ENCODE measurements at places on chromosomes 12 and 14. TPM values are rescaled to one million over a fixed set of nuclear protein-coding genes. Genes with fewer than 3 reads are reported as not detected.

GRCh38 chr14:69291891-69292561 is 32.1 kb downstream of the GALNT16 start:
- no peaks in the 10 kb centered on the region for H3K27me3 ChIP-seq
- H3K27ac ChIP-seq = no peak overlapping the region
- H3K4me1 ChIP-seq = peaks cover 3% of the 10 kb centered on the region
- no peaks in the 10 kb centered on the region for H3K36me3 ChIP-seq

- no peak overlapping the region for H3K27ac ChIP-seq
- no peak overlapping the region for H3K4me3 ChIP-seq
- H3K27me3 ChIP-seq = no peaks in the 10 kb centered on the region
Measured at GRCh38 chr12:106769546-106769945, 4.9 kb upstream of the RIC8B start.

DNA sequence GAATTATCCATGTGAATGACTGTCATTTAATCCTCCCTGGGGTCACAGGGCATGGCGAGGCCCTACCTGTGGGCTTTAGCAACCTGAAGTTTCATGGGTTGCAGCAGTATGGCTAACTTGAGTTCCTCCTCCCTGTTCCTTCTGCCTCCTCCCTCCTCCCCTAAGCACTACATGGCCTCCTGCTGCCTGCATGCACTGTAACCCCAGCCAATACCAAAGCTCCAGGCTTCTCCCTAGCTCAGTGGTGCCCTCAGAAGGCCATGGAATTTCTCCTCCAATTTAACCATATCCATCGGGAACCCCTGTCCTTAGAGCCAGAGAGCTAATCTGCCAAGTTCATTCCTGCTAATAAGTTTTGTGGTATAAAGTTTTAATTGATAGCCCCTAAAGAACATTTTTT is 95.1 kb downstream of the NT5DC3 start:
- H3K27me3 ChIP-seq = peaks cover 2% of the 10 kb centered on the region
- no peak for DNase-seq
- H3K4me1 ChIP-seq = no peaks in the 10 kb centered on the region

DNA sequence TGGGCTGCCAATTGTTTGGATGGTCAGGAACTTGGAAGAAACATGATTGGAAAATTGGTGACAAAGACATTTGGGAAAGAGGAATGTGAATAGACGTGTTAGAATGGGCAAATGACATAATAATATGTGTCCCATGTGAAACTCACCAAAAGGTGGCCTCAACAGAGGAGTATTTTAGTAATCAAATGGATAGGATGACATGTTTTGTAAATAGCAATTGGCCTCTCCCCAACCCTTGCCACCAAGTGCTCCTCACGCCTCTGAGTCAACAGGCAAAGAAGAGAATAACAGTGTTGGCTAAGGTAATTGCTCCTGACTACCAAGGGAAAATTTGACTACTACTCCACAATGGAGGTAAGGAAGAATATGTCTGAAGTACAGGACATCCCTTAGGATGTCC is 81.4 kb downstream of the ATXN7L3B start:
- no peak overlapping the region for H3K4me3 ChIP-seq
- H3K36me3 ChIP-seq = no peaks in the 10 kb centered on the region
- H3K4me1 ChIP-seq = no peaks in the 10 kb centered on the region
- H3K27me3 ChIP-seq = no peaks in the 10 kb centered on the region
- no peak overlapping the region for H3K27ac ChIP-seq

GRCh38 chr14:89507926-89508460 is 91.0 kb upstream of the FOXN3 start:
- DNase-seq = peak; percentile 62
- H3K4me1 ChIP-seq = peaks cover 19% of the 10 kb centered on the region
- H3K36me3 ChIP-seq = no peaks in the 10 kb centered on the region
- no peaks in the 10 kb centered on the region for H3K27me3 ChIP-seq

GRCh38 chr14:95876761-95877538 is at the start of gene TUNAR:
Gene TUNAR, plus strand, starts transcription at chr14:95876832.
- H3K4me1 ChIP-seq = no peaks in the 10 kb centered on the region
- H3K27ac ChIP-seq = no peak within 1 kb of the TSS
- DNase-seq = peak; percentile 23
- H3K36me3 ChIP-seq = no peaks in the 10 kb centered on the region
- H3K27me3 ChIP-seq = peaks cover 5% of the 10 kb centered on the region

GRCh38 chr12:39538679-39539104 is 80.9 kb downstream of the ABCD2 start:
- no peaks in the 10 kb centered on the region for H3K36me3 ChIP-seq
- H3K4me3 ChIP-seq = no peak overlapping the region
- H3K27me3 ChIP-seq = no peaks in the 10 kb centered on the region
- no peak for DNase-seq
- H3K4me1 ChIP-seq = no peaks in the 10 kb centered on the region

- peak overlapping the region; percentile 57 for H3K27ac ChIP-seq
- peak; percentile 92 for DNase-seq
- H3K4me1 ChIP-seq = peaks cover 2% of the 10 kb centered on the region
- H3K36me3 ChIP-seq = no peaks in the 10 kb centered on the region
- H3K27me3 ChIP-seq = no peaks in the 10 kb centered on the region
Measured at GRCh38 chr14:31229638-31230572, 22.3 kb upstream of the HECTD1 start.

DNA sequence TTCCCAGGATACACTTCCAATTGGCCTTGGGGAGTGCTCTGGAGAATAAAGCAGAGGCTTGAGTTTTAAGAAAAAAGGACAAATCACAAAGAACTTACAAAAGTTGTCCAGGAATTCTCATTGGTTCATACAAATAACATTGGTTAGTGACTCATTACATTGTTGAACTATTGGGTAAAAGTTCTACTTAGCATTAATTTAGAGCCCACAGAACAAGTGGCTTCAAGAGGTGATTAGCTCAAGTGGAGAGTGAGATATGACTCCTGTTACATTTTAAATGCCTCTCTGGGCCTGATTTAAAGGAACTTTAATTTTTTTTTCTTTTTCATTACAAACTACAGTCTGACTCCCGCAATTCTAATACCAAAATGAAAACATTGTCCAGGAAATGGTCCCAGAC is 72.9 kb downstream of the ASCL4 start:
- no peak overlapping the region for H3K4me3 ChIP-seq
- peaks cover 27% of the 10 kb centered on the region for H3K27me3 ChIP-seq
- DNase-seq = peak; percentile 6
- no peaks in the 10 kb centered on the region for H3K36me3 ChIP-seq

The PIWIL1 gene
- not detected for total RNA-seq

DNA sequence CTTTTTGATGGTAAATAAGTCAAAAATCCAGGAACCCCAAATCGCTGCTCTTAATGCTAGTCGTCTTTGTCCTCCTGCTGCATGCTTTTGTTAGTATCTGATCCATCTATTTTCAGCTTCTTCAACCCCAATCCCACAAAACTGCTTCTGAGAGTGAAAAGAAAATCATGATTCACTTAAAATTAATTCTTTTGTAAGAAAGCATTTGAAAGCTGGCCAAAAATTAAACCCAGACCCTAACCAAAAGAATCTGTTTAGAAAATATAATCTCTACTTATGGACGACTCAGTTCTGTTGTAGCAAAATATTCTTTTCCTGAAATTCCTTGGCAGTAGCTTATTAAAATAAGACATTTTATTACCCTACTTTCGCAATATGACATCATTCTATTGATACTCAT is 443.6 kb upstream of the SYT1 start:
- no peak overlapping the region for H3K4me3 ChIP-seq
- H3K27me3 ChIP-seq = no peaks in the 10 kb centered on the region
- no peaks in the 10 kb centered on the region for H3K36me3 ChIP-seq
- peak; percentile 19 for DNase-seq
- no peaks in the 10 kb centered on the region for H3K4me1 ChIP-seq
- no peak overlapping the region for H3K27ac ChIP-seq

The SUSD6 gene
- total RNA-seq = 5.6 TPM

- peak; percentile 8 for DNase-seq
- no peaks in the 10 kb centered on the region for H3K4me1 ChIP-seq
- H3K4me3 ChIP-seq = no peak overlapping the region
- H3K27ac ChIP-seq = no peak overlapping the region
Measured at GRCh38 chr12:125604976-125605375, 539.7 kb downstream of the AACS start.

- H3K4me1 ChIP-seq = no peaks in the 10 kb centered on the region
- H3K36me3 ChIP-seq = no peaks in the 10 kb centered on the region
- no peak overlapping the region for H3K4me3 ChIP-seq
- H3K27ac ChIP-seq = no peak overlapping the region
- H3K27me3 ChIP-seq = no peaks in the 10 kb centered on the region
Measured at GRCh38 chr12:104201238-104202001, 14.2 kb upstream of the TXNRD1 start.

DNA sequence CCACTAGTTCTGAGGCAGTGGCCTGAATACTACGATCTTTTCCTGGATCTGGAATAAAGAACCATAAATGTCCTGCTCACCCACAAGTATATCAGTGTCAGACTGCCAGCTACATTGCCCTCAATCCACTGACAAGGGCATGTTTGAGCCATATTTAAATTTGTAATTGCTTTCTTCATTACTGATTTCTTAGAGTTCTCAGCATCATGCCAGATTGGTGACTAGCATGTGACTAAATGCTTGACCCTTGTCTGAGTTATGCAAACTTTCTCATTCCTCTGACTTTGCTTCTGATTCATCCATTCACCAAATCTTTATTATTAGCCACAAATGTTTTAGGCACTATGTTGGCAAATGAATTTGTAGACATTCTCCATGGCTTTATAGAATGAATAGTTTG is 143.6 kb upstream of the SLC16A7 start:
- no peaks in the 10 kb centered on the region for H3K27me3 ChIP-seq
- no peak overlapping the region for H3K4me3 ChIP-seq
- H3K27ac ChIP-seq = peak overlapping the region; percentile 60
- peaks cover 10% of the 10 kb centered on the region for H3K4me1 ChIP-seq

The IQSEC3 gene
- 1.3 TPM for total RNA-seq

DNA sequence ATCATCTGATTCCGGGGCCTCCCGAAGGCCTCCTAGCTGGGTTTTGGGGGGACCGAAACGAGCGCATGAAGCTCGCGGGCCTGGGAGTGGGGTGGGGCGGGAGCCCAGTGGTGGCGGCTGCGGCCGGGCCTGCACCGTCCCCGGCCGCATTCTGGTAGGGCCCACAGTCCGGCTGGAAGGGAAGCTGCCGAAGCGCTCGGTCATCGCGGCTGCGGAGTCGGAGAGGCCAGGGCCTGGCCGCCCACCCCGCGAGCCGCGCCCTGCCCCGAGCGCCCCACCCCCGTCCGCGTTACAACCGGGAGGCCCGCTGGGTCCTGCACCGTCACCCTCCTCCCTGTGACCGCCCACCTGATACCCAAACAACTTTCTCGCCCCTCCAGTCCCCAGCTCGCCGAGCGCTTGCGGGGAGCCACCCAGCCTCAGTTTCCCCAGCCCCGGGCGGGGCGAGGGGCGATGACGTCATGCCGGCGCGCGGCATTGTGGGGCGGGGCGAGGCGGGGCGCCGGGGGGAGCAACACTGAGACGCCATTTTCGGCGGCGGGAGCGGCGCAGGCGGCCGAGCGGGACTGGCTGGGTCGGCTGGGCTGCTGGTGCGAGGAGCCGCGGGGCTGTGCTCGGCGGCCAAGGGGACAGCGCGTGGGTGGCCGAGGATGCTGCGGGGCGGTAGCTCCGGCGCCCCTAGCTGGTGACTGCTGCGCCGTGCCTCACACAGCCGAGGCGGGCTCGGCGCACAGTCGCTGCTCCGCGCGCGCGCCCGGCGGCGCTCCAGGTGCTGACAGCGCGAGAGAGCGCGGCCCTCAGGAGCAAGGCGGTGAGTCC is at the start of gene KLC1:
TSS of gene KLC1 (plus strand) at position 528 of the 819 bp plus-strand sequence. CDS start 25,354 bp downstream, outside the sequence.
- H3K4me3 ChIP-seq = peak within 1 kb of the TSS; percentile 75
- H3K4me1 ChIP-seq = peaks cover 27% of the 10 kb centered on the region
- H3K36me3 ChIP-seq = no peaks in the 10 kb centered on the region
- DNase-seq = peak; percentile 64

The GLIPR1L1 gene
- not detected for total RNA-seq

- H3K27me3 ChIP-seq = no peaks in the 10 kb centered on the region
- H3K36me3 ChIP-seq = no peaks in the 10 kb centered on the region
- DNase-seq = no peak
- H3K4me1 ChIP-seq = no peaks in the 10 kb centered on the region
- no peak overlapping the region for H3K4me3 ChIP-seq
- no peak overlapping the region for H3K27ac ChIP-seq
Measured at GRCh38 chr14:66116732-66117131, 369.4 kb upstream of the CCDC196 start.

DNA sequence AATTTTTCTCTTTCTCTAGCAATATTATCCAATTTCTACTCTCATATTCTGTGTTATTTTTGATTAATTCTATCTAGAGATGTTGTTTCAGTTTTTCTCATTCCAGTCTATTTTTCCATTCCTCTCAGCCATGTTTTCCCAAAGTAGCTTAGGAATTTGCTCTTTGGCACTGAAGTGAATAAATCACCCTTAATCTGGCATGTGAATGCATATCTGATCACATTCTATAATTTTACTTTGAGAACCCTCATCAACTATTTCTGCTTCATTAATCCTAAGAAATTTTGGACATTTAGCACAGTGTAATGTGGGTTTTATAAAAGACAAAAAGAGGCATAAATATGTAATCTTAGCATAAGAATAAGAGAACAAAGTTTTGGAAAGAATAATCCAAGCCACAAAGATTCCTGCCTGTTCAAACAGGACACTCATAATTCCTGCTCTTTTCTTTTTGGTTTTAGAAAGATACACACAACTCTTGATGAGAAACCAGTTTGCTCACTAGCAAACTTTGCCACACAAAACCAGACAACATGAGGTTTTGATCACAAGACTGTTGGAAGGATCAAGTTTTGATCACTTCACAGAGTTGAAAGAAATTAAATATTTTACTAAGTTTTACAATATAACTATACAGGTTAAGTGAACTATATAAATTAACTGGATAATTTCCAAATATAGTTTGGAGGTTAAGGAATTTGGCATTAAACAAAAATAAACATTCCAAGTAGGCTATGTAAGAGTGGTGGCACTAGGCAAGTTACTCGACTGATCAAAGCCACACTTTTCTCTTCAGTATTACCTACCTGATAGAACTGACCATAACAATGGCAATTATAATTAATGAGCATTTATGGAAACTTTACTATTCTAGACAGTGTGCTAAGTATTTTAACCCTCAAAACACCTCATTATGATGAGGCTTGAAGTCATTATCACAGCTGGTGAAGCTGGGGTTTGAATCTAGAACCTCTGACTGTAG is 226.6 kb upstream of the TMTC1 start:
- no peak overlapping the region for H3K27ac ChIP-seq
- no peak overlapping the region for H3K4me3 ChIP-seq
- H3K27me3 ChIP-seq = peaks cover 3% of the 10 kb centered on the region

DNA sequence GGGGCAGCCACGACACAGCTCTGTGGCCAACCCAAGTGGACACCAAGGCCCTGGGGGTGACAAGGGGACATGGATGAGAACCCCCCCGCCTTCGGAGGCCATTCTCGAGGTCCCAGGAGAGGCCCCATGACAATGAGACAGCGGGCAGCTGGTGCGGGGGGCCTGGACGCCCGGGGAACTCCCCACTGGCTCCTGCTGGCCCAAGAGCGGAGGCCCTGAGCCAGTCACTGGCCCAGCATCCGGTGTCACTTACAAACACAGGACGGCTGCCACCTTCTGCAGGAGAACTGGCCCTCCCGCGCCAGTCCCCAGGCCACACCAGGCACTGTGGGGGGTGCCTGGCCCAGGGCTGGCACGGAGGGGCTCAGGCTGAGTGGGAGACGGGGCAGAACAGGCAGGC is 51.4 kb downstream of the NCOR2 start:
- H3K27ac ChIP-seq = no peak overlapping the region
- H3K27me3 ChIP-seq = no peaks in the 10 kb centered on the region
- DNase-seq = no peak
- H3K4me3 ChIP-seq = no peak overlapping the region

Measured in fibroblast of lung (primary cell).